ENCODE measurements at places on chromosomes 1 and 21.

DNA sequence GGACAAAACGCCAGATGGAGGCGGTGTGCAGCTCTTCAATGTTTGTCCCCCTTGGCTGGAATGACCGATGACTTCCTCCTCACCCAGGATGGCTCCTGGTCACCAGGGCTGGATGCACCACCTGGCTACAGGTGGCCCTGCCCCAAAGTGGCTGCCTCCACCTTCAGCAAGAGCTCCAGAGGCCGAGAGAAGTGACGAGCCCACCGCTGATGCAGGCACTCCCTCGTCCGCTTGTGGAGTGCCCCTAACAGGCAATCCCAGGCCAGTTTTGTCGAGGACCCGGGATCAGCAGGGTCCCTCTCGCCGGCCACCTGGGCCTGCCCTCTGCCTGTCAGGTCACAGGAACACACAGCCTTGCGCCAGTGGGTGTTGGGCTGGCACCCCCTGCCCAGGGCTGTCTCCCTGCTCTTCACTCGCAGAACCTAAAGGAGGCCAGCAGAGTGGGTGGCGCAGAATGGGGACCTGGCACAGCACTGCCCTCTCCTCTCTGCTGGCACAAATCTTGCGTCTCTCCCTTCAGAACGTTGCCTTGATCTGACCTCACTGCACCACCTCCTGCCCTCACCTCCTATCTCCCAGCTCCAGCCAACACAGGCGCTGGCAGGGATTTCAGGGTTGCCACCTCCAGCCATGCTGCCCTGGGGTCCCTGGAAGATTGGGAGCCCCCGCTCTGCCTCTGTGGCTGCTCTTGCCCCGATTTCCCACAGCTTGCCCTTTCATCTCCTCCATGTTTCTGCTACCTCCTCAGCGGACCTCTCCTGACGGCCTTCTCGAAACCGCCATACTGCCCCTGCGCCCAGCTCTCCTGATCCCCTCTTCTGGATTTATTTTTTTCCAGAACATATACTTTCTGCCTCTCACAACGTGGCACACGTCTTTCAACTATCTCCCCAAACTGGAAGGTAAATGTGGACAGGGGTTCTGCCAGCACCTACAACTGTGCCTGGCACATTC, 38.6 kb downstream of the SLC45A1 start:
- DNase-seq, result no peak

GRCh38 chr1:108670131-108670773, 9.4 kb upstream of the HENMT1 start:
- DNase-seq, result no peak

DNA sequence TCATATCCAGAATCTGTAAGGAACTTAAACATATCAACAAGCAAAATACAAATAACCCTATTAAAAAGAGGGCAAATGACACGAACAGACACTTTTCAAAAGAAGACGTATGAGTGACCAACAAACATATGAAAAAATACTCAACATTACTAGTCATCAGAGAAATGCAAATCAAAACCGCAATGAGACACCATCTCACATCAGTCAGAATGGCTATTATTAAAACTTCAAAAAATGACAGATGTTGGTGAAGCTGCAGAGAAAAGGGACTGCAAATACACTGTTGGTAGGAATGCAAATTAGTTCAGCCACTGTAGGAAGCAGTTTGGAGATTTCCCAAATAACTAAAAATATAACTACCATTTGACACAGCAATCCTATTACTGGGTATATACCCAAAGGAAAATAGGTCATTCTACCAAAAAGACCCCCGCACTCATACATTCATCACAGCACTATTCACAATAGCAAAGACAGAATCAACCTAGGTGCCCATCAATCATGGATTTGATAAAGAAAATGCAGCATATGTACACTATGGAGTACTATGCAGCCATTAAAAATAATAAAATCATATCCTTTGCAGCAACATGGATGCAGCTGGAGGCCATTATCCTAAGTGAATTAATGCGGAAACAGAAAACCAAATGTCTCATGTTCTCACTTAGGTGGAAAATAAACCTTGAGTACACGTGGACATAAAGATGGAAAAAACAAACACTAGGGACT, 230.1 kb upstream of the RAB4A start:
- DNase-seq, result no peak

DNA sequence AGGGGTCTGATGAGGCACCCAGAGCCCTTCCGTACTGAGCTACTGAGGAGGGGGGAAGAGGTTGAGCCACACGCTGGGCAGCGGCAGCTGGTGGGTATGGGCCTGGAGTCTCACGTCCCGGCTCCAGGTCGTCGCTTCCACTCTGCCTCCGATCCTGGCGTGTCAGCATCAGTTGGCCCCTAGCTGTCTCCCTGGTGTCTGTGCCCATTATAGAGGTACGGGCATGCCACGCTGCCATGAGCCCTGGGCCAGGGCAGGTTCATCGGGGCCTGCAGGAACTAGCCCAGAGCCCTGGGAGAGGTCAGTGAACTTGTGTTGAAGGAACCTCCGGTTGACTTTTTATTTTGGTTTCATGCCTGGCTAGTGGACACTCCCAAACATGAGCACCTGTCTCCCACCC, 18.2 kb downstream of the COQ8A start:
- DNase-seq, result no peak

DNA sequence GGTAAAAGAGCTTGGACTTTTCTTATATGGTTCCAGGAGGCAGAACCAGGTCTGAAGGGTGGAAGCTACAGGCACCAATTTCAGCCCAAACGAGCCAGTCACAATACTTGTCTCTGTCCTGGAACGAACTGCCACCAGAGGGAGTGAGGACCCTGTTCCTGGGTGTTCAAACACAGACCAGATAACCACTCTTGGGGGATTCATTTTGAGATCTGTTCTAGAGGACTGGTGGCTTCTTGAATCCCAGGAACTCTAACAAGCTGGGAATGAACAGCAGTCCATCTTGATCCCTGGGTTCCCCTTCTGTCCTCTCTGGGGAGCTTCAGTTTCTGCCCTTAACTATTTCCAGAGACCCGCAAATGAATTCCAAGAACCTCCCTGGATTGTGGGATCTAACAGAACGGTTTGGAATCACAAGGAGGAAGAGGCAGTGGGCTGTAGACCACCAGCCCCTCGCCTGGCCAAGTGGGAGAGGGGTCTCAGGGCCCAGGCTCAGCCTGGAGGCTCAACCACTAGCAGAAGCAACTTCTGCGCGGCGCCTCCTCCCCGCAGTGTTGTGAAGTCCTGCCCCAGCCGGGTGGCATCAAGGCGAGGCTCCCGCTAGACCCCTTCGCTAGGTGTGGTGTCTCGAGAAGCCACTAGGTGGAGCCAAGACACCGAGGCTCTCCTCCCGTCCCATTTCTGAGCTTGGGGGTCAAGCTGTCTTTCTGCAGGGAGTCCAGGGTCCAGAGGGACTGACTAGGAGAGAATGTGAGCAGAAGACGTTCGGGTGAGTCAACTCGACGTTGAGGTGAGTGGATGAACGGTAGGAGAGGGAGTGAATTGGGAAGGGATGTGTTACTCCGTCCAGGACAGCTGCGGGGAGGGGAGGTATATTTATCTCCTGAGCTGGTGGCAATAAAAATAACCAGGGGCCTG, 12.1 kb upstream of the NES start:
- DNase-seq, result peak; percentile 97

GRCh38 chr1:155910621-155911121, 478 bp downstream of the RIT1 start:
- peak; percentile 42 for DNase-seq

GRCh38 chr1:151618470-151618869, 6.6 kb downstream of the SNX27 start:
- DNase-seq, result no peak

DNA sequence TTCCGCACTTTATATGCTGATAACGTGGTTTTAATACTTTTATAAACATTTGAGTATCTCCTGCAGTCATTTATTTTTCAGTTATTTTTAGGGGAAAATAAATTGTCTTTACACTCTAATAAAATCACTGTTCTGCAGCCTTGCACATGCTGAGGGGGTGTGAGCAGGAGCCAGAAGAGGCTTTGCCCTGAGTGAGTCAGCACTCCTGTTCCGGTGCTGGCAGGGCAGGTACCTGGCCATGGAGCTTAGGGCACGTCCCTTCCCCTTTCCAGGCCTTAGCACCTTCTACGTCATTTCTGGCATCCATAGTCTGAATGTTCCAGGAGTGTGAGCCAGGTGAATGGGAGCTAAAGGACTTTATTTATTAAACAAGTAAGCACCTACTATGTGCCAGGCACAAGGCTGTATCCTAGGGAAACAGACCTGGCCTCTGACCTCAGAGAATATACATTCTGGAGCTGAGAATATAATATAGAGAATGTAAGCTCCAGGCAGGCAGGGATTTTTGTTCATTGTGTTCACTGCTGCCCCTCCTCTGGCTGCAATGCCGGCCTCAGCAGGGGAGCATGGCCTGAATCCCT, 402.9 kb downstream of the PTPRU start:
- DNase-seq, result no peak

- no peak for DNase-seq
These were observed 51.3 kb upstream of the CXADR start for GRCh38 chr21:17461582-17461981.

DNA sequence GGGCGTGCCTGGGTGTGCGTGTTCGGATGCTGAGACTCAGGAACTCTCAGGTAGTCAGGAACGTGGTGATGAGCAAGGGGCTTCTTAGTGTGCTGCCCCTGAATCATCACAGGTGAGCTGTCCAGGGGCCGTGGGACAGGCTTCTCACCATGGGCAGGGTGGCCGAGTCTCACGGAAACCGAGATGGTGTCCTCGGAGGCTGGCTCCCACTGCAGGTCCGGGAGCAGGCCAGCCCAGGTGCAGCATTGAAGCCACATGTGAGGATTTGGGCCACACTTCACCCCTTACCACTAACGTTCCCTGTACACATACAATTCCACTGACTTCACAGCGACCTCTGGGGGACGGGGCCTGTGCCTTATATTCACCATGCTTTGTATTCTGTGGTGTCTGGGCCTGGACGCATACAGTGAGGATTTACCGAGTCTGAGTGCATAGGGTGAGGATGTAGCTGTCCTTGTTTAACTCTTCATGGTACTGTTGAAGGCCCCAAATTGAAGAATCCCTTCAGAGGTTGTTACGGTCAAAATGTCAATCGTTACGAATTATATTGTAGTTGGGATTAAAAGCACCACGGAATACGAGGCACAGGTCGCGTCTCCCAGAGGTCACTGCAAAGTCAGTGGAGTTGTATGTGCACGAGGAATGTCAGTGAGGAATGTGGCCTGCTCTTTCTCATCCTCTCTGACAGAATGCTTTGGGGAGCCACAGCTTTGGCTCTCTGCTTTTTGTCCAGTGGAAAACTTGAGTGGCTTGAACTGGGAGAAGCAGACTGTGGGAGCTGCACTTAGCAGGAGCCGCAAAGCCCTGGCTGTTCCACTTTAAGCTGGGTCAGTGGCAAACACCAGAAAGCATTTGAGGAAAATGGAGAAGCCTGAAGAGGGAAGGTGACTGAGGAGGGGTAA, 95.3 kb downstream of the MTR start:
- DNase-seq, result peak; percentile 76
